ENCODE measurements at places on chromosomes 7 and 10.

DNA sequence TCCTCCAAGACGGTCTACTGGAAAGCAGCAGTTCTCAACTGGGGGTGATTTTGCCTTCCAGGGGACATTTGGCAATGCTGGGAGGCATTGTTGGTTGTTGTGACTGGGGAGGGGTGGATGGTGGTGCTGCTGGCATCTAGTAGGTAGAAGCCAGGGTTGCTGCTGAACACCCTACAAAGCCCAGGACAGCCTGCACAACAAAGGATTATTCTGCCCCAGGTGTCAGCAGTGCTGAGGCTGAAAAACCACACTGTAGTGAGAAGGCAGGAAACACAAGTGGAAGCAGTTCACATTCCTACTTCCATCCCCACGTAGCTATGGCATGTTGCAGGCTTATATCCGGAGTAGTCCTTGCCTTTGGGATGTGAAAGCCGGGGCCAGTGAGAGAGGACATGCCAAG lies 86.9 kb downstream of the AOAH start:
- DNase-seq: no peak

DNA sequence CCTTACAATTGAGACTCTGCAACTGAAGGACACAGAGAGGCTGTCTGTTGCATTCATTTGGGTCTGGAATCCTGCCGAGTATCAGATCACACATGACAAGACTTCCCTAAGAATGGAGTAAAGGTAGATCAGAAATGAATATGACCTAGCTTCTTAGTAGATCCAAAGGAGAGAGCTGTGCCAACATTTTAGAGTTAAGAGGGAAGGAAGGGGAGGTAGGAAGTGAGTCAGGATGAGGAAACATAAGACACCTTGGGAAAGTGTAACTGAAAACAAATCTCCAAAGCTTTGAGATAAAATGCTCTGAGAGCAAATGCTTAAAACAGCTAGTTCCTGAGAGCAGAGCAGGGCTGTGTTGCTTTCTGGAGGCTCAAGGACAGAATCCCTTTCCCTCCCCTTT lies 6.1 kb upstream of the SLC25A13 start:
- no peak for DNase-seq

DNA sequence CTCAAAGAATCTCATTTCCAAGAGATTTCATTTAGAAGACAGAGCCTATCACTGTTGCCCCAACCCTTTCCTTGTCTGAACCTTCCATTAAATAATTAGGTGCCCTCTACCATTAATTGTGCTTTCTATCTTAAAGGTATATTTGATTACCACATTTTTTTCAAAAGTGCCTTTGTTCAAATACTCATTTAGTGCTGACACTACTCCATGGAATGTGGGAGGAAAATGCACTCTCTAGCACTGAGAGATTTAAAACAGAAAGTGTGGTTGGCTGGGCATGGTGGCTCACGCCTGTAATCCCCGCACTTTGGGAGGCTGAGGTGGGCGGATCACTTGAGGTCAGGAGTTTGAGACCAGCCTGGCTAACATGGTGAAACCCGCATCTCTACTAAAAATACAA lies 119.8 kb downstream of the CACNA2D1 start:
- no peak for DNase-seq

- DNase-seq: no peak
These were observed 219.3 kb downstream of the THSD7A start for GRCh38 chr7:11612737-11613136.

- no peak for DNase-seq
These were observed 348.8 kb upstream of the C7orf33 start for GRCh38 chr7:148241700-148242293.

GRCh38 chr7:118239014-118239413 lies 14.5 kb downstream of the ANKRD7 start:
- no peak for DNase-seq

- no peak for DNase-seq
These were observed 11.8 kb upstream of the TFAM start for GRCh38 chr10:58373442-58373827.

DNA sequence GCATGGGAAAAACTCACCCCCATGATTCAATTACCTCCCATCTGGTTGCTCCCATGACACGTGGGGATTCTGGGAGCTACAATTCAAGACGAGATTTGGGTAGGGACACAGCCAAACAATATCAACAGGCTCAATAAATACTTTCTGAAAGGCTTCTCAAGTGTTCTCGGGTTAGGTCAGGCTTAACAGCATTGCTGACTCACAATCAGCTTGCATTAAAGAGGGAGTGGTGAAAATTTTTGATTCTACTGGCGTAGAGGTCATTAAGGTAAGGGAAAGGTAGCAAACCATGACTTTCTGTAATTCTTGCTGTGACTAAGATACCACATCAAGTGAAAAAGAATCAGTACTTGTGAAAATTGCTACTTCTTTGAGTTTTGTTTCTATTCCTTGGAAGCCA lies 126.4 kb downstream of the JCAD start:
- DNase-seq: no peak

GRCh38 chr10:31188792-31189406 lies 130.1 kb upstream of the ZEB1 start:
- no peak for DNase-seq

GRCh38 chr7:136064081-136064480 lies 86.9 kb upstream of the MTPN start:
- DNase-seq: no peak

DNA sequence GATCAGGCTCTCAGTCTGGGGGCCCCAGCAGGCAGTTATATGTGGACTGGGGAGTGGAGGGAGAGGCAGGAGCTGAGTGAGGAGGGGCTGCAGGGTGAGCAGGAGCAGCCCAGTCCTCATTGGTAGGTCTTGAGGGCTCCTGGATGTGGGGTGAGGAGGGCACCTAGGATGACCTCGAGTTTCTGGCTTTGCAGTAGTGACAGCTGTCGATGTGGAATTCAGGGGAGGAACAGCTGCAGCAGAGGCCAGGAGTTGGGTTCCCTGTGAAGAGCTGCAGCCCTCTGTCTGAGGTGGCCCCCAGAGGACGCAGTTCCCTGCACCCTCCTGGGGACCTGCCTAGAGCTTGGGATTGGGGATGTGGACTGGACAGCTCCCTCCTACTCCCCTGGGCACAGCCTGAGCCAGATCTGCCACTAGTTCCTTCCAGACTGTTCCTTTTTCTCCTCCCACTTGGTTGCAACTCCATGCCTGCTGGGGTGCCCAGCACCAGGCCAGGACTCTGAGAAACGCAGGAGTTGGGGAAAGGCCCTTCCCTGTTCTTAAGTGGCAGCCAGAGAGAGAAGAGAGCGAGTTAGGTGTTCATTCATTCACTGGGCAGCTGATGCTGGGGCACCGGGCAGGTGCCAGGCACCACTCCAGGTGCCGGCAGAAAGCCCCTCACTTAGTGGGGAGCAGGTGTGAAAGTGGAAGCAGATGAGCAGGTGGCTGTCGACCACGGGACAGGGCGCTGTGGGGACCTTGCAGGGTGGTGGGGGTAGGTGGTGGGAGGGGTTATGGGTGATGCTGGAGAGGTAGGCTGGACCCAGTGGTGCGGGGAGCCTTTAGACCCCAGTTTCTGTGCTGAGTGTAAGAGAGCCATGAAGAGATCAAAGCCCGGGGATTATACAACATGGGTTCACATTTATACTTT lies 57.9 kb downstream of the PRF1 start:
- no peak for DNase-seq

- DNase-seq: no peak
These were observed 3.0 kb downstream of the GIMAP1 start for GRCh38 chr7:150719436-150719835.

Measured in NT2/D1 (cell line).